ENCODE measurements at places on chromosomes 13 and 19.

GRCh38 chr13:75889427-75889826, 253.3 kb downstream of the LMO7 start:
- no peak for DNase-seq

GRCh38 chr13:85194482-85194881, 604.7 kb downstream of the SLITRK6 start:
- no peak for DNase-seq

GRCh38 chr13:21517576-21517975, 58.5 kb upstream of the ZDHHC20 start:
- DNase-seq, result no peak

- no peak for DNase-seq
These were observed 19.3 kb downstream of the PPP1R37 start for GRCh38 chr19:45112111-45112827.

DNA sequence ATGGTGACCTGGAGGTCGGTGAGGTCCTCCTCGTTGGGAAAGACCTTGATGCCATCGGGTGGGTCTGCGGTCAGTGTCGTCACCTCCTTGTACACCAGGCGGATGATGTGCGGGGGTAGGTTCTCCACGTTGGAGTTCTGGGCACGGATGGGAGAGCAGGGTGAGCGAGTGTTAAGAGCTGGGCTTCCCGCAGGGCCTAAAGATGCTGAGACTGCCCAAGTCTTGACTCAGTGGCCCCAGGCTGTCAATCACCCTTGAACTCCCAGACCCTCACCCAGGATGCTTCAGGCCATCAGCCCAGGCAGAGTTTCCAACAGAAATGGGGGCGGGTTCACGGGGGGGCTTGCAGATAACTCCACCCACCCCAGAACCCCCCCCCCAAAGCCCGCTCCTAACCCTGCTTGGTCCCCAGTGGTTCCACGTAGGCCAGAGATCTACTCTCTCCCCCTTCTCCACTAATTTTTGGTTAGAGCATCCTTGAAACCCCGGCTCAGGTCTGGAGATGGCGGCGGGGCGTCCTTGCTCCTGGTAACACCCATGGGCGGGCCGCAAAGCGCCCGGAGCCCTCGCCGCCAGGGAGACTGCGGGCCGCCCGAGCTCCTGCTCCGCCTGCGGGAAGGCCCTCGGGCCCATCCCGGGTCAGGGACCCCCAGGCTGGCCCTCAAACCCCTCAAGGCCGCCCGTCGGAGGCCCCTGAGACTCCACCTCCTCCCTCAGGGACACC, 600 bp downstream of the UBE2S start:
- no peak for DNase-seq

GRCh38 chr19:50328873-50329145, 368 bp downstream of the KCNC3 start:
- DNase-seq, result no peak

DNA sequence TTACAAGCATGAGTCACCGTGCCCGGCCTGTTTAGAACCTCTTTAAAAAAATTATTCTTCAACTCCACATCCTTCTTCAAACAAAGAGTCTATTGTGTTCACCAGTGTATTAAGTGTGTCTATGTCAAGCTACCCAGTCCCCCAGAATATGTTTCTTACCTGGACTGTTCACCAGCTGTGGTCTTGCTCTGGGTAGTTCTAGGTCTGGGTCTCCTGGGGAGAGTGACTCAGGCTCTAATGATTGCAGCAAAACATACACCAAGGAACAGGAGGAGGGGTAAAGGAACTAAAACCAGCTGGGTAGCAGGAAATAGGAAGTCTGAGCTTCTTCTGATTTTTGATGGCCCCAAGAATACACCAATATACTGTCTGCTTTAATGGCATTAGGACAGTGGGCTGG, at the start of gene FPR1:
Gene FPR1, minus strand, starts transcription at position 224 of the 400 bp plus-strand sequence. CDS start 4,884 bp downstream, outside the sequence.
- DNase-seq, result no peak

GRCh38 chr13:51843529-51843928, 1.4 kb downstream of the TMEM272 start:
- DNase-seq, result no peak

DNA sequence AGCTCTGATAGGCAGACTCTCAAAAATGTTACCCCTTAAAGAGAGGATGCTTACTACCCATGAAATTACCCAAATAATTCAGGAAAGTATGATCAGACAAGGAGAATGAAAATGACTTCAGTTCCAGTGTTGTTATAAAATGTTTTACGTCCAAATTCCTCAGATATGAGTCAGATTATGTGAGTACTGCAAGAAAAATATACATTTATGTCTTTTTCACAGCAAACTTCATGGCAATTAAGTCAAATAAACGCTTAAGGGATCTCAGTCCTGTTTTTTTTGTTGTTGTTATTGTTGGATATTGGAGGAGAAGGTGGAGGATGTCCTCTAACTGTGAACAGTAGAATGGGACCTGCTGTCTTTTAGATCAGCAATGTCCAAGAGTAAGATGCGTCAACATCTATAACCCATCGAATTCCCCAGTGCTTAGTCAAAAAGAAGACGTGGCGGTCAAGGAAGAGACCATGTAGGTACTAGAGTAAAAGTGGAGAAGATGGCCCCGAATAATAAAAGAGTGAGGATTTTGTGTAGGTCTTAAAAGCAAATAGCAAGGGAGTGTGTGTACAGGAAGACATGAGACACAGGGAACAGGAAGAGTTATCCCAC, 215.4 kb upstream of the IRS2 start:
- DNase-seq, result no peak

DNA sequence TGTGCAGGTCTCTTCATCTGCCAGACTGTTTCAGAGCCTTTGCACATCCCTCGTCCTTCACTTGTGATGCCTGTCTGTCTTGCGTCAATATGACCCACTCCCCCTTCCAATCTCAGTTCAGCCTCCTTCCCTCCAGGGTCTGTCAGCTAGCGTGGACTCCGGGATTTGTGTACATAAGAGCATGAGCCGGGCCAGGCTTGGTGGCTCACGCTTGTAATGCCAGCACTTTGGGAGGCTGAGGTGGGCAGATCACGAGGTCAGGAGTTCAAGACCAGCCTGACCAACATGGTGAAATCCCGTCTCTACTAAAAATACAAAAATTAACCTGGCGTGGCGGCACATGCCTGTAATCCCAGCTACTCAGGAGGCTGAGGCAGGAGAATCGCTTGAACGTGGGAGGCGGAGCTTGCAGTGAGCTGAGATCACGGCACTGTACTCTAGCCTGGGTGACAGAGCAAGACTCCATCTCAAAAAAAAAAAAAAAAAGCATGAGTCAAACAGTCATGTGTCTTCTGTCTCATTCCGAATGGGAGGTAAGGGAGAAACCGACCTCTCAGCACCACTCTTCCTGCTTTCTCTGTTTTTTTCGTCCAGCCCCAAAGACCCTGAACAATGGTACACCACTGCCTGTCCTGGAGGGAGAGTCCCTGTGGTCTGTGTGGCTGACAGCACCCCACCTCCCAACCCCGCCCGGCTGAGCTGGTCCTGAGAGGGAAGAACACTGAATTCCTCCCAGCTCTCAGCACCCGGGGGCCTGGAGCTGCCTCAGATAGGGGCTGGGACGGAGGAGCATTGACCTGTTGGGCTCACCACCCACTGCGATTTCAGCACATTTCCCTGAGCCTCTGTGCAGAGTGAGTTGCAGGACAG, 2.4 kb upstream of the SIGLEC9 start:
- no peak for DNase-seq

DNA sequence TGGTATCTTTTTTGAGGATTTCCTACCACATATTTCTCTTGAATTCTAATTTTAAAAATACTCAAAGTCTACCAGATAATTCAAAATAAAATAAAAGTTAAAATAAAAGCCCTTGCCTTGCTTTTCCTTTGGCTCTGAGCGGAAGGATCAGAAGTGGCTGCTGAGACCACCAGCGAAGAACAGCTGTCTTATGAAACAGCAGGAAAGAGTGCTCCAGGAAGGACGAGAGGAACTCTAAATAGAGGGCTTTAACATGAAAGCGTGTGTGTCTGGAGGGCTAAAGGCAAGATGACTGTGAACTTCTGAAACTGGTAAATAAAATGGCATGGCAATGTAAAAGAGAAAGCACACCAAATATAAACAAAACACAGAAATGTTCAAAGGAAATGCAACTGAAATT, 521.5 kb upstream of the SPRY2 start:
- no peak for DNase-seq

GRCh38 chr13:30006246-30006645, 155.8 kb upstream of the UBL3 start:
- DNase-seq, result no peak

- DNase-seq, result no peak
These were observed 294.7 kb downstream of the MYO16 start for GRCh38 chr13:108924134-108924533.

DNA sequence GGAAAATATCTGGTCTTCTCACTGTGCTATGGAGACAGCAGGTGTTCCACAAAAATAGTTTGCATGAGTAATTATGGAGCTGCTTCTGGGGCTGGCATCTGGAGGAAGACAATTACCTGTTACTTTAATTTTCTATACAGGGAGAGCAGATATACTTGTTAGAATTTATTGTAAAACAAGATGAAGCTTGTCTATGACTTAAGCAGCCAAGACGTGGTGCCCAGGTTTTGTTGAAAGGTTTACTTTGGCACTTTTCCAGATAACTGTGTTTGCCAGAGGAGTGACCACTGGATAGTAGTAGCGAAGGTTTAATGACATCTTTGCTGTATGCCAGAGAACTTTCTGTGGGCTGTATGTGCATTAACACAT, 134.5 kb upstream of the KL start:
- DNase-seq, result no peak

GRCh38 chr13:50460358-50460757, 383.1 kb downstream of the DLEU7 start:
- DNase-seq, result no peak

DNA sequence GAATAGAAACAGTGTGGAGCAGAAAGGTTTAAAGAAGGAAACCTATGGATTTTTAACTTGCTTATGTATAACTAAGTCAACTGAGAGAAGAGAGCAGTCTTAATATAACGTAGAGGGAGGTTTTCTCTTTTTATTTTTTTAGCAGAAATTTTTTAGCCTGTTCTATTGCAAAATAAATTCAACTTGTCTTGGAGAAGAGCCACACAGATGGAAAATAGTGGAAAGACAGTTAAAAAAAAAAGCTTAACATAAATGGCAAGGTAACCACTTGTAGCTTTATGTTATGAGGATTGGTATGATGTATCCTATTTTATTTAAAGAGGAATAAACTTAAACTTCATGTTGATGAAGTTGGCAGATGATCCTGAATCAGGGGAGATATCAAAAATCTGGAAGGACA, 312.4 kb downstream of the SHISA2 start:
- no peak for DNase-seq

- DNase-seq, result no peak
These were observed 18.0 kb upstream of the RBM26 start for GRCh38 chr13:79423801-79424642.

DNA sequence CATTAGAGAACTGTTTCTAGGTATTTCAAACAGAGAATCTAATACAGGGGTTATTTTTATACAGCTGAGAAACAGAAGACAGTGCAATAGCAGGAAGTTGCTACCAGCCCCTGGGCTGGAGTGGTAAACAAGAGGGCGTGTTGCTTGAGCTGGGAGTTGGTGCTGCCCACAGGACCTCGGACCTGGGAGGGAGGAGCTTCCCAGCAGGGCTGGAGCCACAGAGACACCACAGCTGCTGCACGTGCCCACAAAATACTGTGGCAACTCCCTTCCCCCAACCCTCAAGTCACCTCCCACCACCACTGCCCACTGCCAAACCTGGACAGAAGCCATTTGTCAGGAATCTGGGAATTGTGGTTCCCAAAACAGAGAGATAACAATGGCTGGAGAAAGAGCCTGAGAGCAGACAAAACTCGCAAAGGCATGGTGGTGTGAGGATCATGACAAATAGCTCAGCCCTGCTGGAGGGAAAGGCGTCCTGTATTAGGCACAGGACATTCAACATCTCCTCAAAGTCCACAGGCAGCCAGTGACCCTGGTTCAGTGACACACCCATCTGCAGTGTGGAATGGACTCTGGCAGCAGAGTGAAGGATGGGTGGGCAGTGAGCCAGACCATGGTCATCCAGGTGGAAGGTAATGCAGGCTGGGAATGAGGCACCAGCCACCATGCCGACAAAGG, 57.2 kb downstream of the SPATA13 start:
- DNase-seq, result peak; percentile 28

DNA sequence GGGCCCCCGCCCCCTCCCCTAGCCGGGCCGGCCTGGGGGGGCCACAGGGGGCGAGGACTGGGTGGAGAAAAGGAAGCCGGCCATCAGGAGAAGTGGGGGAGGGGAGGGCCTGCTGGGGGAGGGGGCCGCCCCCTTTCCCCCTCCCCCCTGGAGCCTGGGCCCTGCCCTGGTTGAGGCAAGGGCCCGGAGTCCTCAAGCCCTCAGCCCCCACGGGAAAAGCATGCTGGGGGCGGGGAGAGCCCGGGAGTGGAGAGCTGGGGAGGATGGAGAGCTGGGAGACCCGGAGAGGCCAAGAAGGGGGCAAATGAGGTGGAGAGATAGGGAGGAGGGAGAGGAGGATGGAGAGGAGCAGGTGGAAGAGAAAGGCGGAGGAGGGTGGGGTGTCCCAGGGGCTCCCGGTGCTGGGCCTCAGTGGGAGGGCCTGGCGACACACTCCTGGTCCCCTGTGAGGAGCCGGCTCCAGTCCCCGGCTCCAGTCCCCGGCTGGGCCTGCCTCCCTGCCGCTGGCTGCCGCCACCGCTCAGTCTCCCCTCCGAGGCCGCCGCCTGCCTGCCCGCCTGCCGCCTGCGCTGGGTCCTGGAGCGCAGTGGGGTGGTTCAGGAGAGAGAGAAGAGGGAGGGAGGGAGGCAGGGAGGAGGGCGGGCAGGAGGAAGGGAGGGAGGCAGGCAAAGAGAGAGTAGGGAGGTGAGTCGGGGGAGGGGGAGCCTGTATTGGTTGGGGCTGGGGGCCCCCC, at the start of gene GRIK5:
Gene GRIK5, minus strand, starts transcription at position 588 of the 733 bp plus-strand sequence. CDS start 4,436 bp downstream, outside the sequence.
- peak; percentile 51 for DNase-seq

- DNase-seq, result no peak
These were observed 12.9 kb upstream of the CCNE1 start for GRCh38 chr19:29798774-29799497.

Measured in NCI-H510A (cell line).